ENCODE measurements at places on chromosomes 11 and 22. TPM values are rescaled to one million over a fixed set of nuclear protein-coding genes. Genes with fewer than 3 reads are reported as not detected.

DNA sequence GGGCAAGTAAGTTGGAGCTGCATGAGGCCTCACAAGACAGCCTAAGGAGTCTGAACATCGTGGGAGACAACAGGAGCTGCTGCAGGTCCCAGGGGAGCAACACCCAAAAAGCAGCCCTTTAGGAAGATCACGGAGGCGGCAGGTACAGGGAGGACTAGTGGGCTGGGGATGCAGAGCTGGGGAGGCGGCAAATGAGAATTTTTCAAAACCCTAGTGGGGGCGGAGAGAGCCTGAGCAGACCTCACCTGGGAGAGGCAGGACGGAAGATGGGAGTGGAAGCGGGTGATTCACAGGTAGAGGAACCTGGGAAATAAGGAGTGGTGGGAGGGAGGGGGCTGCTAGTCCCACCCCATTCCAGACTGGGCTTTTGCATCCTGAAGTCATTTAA is 42.1 kb downstream of the DKK3 start:
- DNase-seq, result no peak

Gene OR5B12
- not detected for total RNA-seq

Gene KRTAP5-9
- not detected for total RNA-seq

DNA sequence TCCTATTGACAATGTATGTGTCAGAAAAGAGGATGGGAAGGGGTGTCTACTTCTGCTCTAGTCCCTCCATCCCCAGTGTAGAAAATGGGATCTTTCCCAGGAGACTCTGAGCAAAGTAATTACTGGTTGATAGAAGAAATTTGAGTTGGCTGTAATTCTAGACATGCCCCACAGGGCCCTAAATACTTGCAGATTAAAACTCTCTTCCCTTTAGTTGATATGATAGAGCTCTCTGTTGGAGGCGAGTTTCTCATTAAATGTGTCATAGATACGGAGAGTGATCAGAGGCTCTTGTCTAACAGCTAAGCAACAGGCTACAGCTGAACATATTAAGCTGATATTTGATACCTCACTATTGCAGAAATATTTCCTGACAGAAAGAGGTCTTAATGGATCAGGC is 32.9 kb downstream of the OR52E1 start:
- DNase-seq, result no peak

Gene TPP1
- 160 TPM for total RNA-seq

Gene ANKRD49
- 8.6 TPM for total RNA-seq

DNA sequence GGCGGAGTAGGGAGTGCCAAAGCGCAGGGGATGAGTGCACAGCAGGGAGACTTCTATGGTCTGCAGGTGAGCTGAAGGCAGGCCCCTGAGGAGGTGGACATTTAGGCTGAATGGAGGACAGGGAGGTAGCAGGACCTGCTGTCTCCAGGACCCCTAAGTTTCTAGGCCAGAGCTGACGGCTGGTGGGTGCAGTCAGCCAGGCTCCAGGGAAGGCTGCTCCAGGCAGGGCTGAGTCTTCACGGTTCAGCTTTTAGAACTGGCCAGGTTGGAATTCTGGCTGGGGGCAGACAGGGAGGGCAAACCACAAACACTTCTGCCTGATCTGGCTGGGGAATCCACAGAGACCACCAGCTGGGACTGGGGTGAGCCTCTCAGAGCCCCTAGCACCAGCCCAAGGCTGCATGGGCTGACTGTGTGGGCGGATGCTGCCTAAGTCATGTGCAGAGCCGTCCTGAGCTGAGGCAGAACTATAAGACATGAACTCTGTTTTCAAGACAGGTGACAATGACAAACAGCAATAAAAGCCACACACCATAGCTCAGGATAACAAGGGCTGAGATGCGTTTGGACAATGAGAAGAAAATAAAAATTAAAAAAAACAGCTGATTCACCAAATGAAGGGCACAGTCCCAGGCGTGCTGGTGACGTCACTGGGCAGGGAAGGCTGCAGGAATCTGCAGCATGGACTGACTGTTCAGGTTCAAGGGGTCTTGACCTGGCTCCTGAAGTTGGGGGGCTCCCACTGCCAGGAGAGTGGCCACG is 10.4 kb upstream of the MALAT1 start:
- no peak for DNase-seq

GRCh38 chr11:67525275-67525976 is 2.2 kb upstream of the CABP2 start:
- DNase-seq, result no peak

Gene HTR3B
- not detected for total RNA-seq

GRCh38 chr11:76661834-76662434 is 8.6 kb downstream of the LRRC32 start:
- no peak for DNase-seq

Gene TREH
- not detected for total RNA-seq

DNA sequence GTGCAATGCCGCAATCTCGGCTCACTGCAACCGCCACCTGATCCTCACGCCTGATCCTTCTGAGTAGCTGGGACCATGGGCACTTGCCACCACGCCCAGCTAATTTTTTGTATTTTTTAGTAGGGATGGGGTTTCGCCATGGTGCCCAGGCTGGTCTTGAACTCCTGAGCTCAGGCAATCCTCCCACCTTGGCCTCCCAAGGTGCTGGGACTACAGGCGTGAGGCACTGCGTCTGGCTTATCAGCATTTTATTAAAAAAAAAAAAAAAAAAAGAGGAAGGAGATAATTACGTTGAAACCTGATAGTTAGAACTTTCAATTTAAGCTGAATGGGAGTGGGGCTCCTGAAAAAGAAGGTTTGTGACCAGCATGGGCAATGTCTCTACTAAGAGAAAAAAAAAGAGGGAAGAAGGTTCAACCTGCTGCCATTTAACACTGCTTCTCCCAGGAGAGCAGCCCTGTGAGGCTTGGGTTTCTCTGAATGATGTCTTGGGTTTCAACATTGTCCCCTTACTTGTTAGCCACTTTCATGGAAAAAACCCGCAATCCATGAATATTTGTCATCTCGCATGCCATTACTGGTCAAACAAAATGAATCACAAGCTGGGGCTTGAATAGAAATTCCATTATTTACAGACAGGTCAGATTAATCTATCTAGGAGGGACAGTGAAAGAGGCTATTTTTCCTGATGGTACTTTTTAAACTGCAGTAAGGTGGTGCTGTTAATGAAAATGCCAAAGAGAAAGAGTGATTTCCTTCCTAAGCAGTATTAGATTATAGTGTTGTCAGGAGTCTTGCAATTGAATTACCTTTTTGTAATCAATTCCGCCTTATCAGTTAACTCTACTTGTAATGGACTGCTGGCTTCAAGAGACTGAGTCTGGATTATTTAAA is 72.5 kb downstream of the PACS1 start:
- no peak for DNase-seq

DNA sequence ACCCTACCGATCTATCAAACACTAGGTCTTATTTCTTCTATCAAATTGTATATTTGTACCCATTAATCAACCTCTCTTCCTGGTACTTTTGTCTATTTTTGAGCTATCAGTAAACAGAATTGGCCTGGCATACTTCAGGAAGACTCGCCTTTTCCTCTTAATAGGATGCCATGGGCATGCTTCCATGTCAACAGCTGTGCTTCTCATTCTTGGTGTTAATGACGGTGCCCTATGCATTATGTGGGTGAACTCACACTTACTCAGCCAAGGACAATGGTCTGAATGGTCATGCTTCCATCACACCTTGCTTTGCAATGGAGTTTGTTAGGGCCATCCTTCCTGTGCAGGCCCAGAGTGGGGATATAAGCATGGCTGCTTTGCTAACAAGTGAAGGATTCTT is 521.8 kb downstream of the MIAT start:
- no peak for DNase-seq

DNA sequence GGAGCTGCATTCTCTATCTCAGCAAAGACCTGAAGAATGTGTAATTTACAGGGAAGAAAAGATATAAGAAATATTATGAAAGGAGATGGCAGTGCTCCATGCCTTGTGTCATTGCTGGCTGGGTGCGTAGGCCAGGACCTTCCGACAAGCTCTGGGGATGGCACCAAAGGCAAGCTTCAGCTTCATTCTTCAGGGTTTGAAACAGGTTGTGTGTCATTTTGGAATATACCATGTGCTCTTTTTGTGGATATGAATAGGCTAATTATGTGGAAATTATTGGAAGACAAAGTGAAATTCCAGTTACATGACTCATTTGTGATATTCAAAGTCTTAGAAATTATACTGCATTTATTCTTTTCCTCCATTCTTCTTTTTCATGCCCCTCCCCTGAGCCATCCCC is 5.7 kb upstream of the KIRREL3 start:
- no peak for DNase-seq

DNA sequence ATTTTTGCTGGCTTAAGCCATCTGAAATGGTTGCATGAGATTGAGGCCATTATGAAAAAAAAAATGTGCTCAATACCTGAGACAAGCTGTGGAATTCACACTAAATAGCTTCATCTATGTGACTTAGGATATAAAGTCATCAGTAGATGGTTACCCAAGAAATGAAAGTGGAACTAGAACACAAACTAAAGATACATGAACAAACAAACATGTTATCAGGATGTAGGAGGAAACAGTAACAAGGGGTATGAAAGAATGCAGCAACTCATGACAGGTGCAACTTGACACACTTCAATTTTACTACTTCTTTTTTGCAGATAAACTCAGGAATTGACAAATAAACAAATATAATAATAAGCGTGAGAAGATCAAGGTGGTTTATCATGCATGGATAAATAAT is 155.0 kb downstream of the WT1 start:
- DNase-seq, result no peak

DNA sequence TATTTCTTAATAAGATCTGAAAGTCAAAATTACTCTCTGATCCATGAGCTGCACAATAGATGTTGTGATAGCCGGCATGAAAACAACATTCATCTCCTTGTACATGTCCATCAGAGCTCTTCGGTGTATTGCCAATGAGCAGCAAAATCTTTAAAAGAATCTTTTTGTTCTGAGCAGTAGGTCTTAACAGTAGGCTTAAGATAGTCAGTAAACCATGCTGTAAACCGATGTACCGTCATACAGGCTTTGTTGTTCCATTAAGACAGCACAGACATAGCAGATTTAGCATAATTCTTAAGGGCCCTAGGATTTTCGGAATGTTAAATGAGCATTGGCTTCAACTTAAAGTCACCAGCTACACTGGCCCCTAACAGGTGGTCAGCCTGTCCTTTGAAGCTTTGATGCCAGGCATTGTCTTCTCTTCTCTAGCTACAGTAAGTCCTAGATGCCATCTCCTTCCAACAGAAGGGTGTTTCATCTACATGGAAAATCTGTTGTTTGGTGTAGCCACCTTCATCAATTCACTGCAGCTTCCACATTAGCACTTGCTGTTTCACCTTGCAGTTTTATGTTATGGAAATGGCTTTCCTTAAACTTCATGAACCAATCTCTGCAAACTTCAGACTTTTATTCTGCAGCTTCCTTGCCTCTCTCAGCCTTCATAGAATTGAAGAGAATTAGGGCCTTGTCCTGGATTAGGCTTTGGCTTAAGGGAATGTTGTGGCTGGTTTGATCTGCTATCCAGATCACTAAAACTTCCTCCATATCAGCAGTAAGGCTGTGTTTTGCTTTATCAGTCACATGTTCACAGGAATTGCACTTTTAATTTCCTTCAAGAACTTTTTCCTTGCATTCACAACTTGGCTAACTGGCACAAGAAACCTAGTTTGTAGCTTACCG is 28.4 kb downstream of the RRP8 start:
- DNase-seq, result no peak

DNA sequence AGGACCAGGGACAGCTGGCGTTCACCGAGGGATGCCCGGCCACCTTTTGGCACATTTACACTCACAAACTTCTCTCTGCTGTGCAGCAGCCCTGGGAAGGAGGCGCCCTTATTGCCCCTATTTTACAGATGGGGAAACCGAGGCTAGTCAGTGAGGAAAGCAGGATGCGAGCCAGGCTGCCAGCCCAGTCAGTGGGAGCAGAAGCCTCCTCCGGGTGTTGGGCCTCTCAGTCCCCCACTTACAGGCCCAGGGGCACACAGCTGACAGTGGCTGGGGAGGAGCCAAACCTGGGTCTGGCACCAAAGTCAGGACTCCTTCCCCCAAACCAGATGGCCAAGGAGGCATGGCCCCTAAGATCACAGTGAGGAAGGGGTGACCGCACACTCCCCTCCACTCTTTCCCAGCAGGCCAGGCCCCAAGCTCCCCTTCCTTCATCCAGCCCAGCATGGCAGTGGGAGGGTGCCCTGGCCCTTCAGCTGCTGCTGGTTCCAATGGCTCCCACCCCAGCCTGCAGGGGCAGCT is 121.4 kb upstream of the ANO1 start:
- no peak for DNase-seq

- DNase-seq, result no peak
Measured at GRCh38 chr22:41526830-41527799, 17.2 kb downstream of the POLR3H start.

DNA sequence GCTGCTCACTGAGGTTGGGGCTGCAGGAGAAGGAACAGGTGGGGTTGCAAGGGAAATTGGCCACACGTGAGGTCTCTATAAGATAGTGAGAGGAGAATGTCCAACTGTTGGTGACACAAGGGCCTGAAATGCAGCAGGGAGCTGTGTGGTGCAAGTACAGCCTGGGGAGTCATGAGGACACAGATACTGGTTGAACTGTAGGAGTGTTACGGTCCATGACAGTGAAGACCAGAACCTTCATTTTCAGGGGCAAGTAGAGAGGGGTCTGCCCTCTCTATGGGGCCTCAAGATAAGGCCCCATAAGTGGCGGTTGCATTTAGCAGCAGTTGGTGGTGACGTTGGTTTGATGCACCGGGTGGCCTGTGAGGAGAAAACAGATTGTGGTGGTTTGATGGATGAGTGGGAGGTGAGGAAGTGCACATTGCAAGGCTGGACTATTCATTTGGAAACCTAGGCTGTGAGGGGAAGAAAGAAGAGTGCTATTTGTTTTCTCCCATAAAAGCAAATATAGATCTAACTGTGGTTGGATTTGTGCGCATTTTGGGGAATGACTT is 39.4 kb downstream of the MICAL2 start:
- no peak for DNase-seq

GRCh38 chr11:92607969-92608722 is 361.3 kb upstream of the MTNR1B start:
- DNase-seq, result no peak

GRCh38 chr11:119052163-119052814 is 4.7 kb downstream of the HYOU1 start:
- no peak for DNase-seq

Gene LAMTOR1
- 110 TPM for total RNA-seq

- DNase-seq, result no peak
Measured at GRCh38 chr11:50078001-50078400, 45.3 kb downstream of the OR4C45 start.

DNA sequence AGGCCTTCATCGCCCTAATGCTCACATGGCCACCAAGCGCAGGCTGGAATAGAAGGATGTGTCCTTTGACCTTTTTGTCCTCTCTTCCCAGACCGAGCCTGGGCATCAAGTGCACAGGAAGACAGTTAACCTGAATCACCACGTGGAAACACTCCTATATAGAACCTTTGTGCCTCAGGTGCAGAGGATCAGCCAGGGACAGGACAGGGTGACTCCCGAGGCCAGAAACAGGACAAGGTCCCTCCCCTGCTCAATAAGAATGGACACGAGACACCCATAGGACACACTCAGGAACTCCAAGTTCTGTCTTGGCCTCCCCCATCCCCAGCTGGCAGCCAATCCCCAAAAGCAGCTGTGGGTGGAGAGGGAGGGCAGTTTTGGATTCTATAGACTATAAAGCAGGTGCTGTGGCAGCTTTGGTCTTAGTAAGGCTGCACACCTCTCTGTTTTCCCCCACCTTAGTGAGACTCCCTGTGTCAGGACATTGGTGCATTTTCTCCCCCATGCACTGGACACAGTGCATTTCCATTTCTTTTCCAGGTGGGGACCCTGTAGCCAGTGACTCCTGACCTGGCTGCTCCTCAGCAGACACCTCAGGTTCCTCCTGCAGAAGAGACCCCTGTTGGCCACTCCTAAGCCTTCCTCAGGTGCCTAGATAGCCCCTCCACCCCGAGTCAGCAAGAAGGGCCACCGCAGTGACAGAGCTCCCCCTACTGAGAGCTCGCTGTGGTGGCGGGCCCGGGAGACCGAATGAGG is 43.6 kb upstream of the POU2AF1 start:
- DNase-seq, result no peak
